ENCODE measurements at places on chromosomes 12 and 14. TPM values are rescaled to one million over a fixed set of nuclear protein-coding genes. Genes with fewer than 3 reads are reported as not detected.

GRCh38 chr14:61329478-61330051 lies 8.2 kb downstream of the PRKCH start:
- no peaks in the 10 kb centered on the region for H3K27me3 ChIP-seq
- peaks cover 75% of the 10 kb centered on the region for H3K4me1 ChIP-seq
- peak overlapping the region; percentile 89 for H3K27ac ChIP-seq
- peaks cover 36% of the 10 kb centered on the region for H3K36me3 ChIP-seq

Gene FIGNL2
- total RNA-seq = 0.33 TPM

GRCh38 chr14:63487724-63488123 lies 55.5 kb downstream of the PPP2R5E start:
- no peak for DNase-seq
- no peaks in the 10 kb centered on the region for H3K36me3 ChIP-seq
- H3K4me1 ChIP-seq = peaks cover 31% of the 10 kb centered on the region
- no peak overlapping the region for H3K27ac ChIP-seq
- no peaks in the 10 kb centered on the region for H3K27me3 ChIP-seq

DNA sequence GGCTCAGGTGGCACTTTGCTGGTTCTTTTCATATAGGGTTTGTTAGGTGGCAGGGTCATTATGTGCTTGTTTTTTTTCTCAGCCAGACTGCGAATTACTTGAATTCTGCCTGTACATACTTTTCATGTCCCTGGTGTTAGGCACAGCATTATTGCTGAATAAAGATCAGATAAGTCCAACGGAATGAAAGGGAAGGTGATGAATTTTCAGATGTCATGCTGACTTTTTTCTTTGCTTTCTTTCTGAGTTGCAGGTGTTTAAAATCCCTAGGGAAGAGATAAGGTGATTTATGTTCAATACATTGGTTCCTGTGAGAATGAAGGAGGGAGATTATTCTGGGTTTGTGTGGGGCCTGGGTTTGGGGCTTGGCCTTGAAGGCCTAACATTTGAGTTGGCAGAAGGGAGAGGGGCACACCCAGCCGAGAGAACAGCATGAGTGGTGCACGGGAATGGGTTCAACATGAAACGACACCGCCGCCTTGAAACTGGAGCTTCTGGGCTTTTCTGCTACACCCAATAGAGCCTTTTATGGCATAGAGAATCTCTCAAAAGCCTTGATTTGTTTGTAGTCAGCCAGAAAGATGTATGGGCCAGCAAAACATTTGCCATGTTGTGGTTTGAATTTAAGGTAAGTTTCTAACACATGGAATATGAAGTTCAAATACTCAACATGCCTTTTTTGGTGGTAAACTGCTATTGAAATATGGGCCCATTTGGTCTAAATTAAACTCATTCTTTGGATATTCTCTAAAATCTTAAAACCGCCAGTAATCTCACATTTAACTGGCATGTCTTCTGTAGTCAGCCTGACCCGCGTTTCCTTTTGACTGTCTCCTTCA lies 477.0 kb downstream of the PCNX1 start:
- H3K36me3 ChIP-seq = peaks cover 25% of the 10 kb centered on the region
- H3K4me3 ChIP-seq = no peak overlapping the region
- DNase-seq = peak; percentile 46
- no peaks in the 10 kb centered on the region for H3K27me3 ChIP-seq

DNA sequence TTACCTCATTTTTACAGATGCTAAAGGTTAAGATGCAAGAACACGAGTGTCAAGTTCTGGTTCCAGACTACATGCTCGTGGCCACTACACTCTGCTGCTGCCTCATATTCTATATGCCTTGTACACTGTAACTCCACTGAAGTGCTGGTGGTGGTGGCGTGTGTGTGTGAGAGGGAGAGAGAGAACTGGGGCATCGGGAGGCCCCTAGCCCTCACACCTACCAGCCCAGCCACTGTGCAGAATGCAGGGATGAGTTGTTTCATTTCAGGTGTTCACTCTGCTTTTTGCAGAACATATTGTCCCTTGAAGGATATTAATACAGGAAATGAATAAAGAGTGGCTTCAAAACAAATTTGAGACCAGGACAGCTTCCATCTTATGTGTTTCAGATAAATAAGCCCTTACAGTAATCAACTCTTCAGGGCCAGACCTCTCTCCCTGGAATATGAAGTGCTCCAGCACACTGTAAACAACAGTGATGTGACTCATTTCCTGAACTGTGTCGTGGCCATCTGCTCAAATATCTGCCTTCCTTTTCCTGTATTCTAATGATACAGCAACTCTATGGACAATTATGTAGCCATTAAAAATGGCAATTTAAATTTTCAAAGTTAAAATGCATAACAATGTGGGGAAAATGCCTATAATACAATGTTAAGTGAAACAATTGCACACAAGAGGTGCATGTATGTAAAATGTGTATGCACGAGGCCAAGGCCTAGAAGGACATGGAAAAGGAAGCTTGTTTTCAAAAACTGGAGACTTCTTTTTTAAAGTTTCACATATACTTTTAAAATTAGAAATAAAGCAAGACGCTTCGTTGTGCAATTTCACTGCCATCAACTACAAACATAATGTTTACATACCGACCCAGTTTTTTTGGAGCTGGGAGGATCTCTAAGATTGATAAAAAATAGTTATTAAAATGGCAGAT lies 215.4 kb downstream of the PELI2 start:
- H3K27me3 ChIP-seq = no peaks in the 10 kb centered on the region
- H3K4me1 ChIP-seq = peaks cover 15% of the 10 kb centered on the region
- no peak overlapping the region for H3K27ac ChIP-seq
- H3K36me3 ChIP-seq = no peaks in the 10 kb centered on the region

Gene KRT82
- not detected for total RNA-seq

Gene ANKRD33
- not detected for total RNA-seq

Gene NR1H4
- not detected for total RNA-seq

DNA sequence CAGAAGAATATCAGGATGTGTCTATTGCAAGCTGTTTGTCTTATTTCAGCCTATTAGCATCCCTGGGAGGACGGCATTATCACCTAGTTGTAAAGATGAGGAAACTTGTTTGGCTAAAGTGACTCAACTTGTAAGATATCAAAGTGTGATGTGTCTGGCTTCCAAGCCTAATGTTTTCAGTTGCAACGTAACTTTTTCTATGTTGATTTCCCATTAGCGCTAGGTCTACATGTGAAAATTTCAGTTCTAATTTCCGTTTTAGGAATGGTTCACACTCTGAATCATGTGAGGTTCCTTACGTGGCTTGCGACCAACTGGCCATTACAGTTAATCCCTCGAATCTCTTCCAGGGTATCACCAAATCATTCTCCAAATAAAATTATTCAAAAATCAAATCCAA lies 58.0 kb downstream of the LLPH start:
- H3K27me3 ChIP-seq = peaks cover 2% of the 10 kb centered on the region
- no peak for DNase-seq
- H3K4me3 ChIP-seq = no peak overlapping the region

DNA sequence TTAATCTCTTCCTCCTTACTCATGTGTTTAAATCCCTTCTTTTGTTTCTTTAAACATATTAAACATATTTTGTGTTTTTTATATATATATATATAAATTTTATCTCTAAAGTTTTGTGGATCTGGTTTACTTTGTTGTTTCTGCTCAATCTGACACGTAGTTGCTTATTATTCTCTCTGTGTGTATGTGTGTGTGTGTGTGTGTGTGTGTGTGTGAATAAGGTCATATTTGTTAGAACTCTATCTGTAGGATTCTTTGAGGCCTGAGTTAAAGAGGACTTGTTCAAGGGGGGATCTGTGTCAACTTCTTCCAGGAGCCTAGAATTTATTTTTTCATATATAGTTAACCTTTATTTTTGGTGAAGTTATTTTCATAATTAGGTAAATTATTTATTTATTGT lies 2.7 kb downstream of the GPR65 start:
- DNase-seq = peak; percentile 56
- H3K36me3 ChIP-seq = peaks cover 44% of the 10 kb centered on the region
- no peaks in the 10 kb centered on the region for H3K27me3 ChIP-seq
- peak overlapping the region; percentile 74 for H3K4me3 ChIP-seq
- peak overlapping the region; percentile 73 for H3K27ac ChIP-seq

DNA sequence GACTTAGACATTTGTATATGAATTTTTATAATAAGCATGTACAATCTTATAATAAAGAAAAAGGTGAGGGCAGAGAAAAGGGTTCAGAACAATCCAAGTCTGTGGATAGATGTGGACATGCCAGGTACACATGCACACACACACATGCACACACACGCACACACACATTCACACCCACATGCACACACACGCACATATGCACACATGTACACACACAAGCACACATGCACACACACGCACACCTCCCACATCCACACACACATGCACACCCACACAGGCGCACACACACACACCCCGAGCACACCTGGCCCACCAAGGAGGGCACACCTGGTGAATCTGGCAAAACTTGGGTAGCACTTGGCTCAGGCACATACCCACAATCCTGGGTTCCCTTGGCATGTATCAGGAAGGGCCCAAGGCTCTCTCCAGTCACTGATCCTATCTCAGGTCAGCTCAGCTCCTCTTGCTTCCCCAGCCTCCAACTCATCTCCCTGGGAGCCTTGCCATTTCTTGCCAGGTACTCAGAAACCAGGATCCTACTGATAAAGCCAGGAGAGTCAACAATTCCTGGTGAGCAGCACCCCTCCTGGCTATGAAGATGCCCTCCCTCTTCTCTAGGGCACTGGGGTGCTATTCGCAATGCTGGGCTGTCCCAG lies 18.6 kb upstream of the TMEM106C start:
- no peak for DNase-seq
- peaks cover 11% of the 10 kb centered on the region for H3K4me1 ChIP-seq
- no peak overlapping the region for H3K4me3 ChIP-seq
- no peak overlapping the region for H3K27ac ChIP-seq
- no peaks in the 10 kb centered on the region for H3K36me3 ChIP-seq

Gene POTEM
- not detected for total RNA-seq

GRCh38 chr14:23629204-23629603 lies 7.0 kb upstream of the DHRS2 start:
- no peaks in the 10 kb centered on the region for H3K36me3 ChIP-seq
- H3K4me1 ChIP-seq = peaks cover 20% of the 10 kb centered on the region
- H3K27me3 ChIP-seq = peaks cover 8% of the 10 kb centered on the region
- no peak overlapping the region for H3K4me3 ChIP-seq
- no peak overlapping the region for H3K27ac ChIP-seq
- DNase-seq = no peak

Gene KCNH5
- total RNA-seq = not detected

DNA sequence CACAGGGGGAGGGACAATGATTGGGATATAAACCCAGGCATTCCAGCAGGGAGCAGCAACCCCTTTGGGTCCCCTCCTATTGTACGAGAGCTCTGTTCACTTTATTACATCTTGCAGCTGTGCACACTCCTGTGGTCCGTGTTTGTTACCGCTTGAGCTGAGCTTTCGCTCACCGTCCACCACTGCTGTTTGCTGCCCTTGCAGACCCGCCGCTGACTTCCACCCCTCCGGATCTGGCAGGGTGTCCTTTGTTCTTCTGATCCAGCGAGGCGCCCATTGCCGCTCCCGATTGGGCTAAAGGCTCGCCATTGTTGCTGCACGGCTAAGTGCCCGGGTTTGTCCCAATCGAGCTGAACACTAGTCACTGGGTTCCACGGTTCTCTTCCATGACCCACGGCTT lies 64.1 kb downstream of the E2F7 start:
- no peaks in the 10 kb centered on the region for H3K36me3 ChIP-seq

GRCh38 chr12:2753536-2753935 lies 41.2 kb upstream of the FKBP4 start:
- DNase-seq = no peak
- no peak overlapping the region for H3K4me3 ChIP-seq
- no peaks in the 10 kb centered on the region for H3K4me1 ChIP-seq
- peak overlapping the region; percentile 7 for H3K27ac ChIP-seq

- no peaks in the 10 kb centered on the region for H3K4me1 ChIP-seq
- no peaks in the 10 kb centered on the region for H3K36me3 ChIP-seq
- no peaks in the 10 kb centered on the region for H3K27me3 ChIP-seq
- DNase-seq = no peak
- no peak overlapping the region for H3K4me3 ChIP-seq
- H3K27ac ChIP-seq = no peak overlapping the region
Observed at GRCh38 chr12:83796531-83796930, 1109.8 kb downstream of the TMTC2 start.

Gene CMA1
- not detected for total RNA-seq

GRCh38 chr12:4269279-4269991 lies 4.1 kb upstream of the CCND2 start:
- H3K4me1 ChIP-seq = peaks cover 24% of the 10 kb centered on the region
- H3K36me3 ChIP-seq = peaks cover 2% of the 10 kb centered on the region
- peak overlapping the region; percentile 97 for H3K27ac ChIP-seq
- peak; percentile 98 for DNase-seq

GRCh38 chr12:51815571-51815970 lies 32.9 kb downstream of the FIGNL2 start:
- H3K4me3 ChIP-seq = peak overlapping the region; percentile 80
- peaks cover 45% of the 10 kb centered on the region for H3K27me3 ChIP-seq
- no peak overlapping the region for H3K27ac ChIP-seq
- peaks cover 10% of the 10 kb centered on the region for H3K4me1 ChIP-seq
- DNase-seq = no peak
- no peaks in the 10 kb centered on the region for H3K36me3 ChIP-seq

DNA sequence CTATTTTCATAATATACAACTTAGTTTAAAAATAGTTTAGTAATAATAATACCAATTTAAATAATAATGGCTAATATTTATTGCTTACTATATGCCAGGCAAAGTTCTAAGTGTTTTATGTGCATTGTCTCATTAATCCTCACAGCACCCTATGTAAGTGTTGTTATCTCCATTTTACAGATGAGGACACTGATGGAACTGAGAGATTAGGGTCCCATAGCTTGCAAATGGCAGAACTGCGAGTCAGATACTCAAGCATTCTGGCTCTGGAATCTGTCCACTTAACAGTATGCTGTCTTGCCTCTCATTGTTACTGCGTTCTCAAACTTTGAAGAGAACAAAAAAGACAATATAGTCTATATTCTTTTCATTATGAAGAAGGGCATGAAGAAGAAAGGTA lies 19.0 kb downstream of the AP5M1 start:
- DNase-seq = no peak
- H3K27ac ChIP-seq = no peak overlapping the region
- H3K27me3 ChIP-seq = no peaks in the 10 kb centered on the region
- H3K4me1 ChIP-seq = no peaks in the 10 kb centered on the region

DNA sequence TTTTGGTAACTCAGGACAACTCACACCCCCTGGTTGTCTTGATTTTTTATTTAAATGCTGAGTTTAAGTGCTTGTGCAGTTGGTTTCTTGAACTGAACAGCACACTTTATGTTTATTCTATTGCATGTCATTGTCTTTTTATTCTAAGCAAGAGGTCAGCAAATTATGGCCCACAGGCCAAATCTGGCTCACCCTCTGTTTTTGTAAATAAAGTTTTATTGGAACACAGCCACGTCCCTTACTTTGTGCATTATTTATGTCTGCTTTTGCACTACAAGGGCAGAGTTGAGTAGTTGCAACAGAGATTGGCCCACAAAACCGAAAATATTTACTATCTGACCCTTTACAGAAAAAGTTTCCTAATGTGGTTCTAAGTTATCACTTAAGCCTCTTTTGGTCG lies 52.3 kb downstream of the SUDS3 start:
- no peak overlapping the region for H3K4me3 ChIP-seq
- H3K27me3 ChIP-seq = no peaks in the 10 kb centered on the region
- no peaks in the 10 kb centered on the region for H3K36me3 ChIP-seq
- DNase-seq = no peak

- DNase-seq = no peak
- no peak overlapping the region for H3K27ac ChIP-seq
- H3K36me3 ChIP-seq = no peaks in the 10 kb centered on the region
- H3K27me3 ChIP-seq = no peaks in the 10 kb centered on the region
- H3K4me1 ChIP-seq = no peaks in the 10 kb centered on the region
- H3K4me3 ChIP-seq = no peak overlapping the region
Observed at GRCh38 chr14:26841920-26842741, 244.3 kb upstream of the NOVA1 start.

Gene SLC5A8
- total RNA-seq = not detected

Gene SLCO1B1
- total RNA-seq = not detected

Gene KCNC2
- not detected for total RNA-seq
